Chondrocyte (in vitro differentiated cells): ENCODE measurements at places on chromosomes 16 and 17.

DNA sequence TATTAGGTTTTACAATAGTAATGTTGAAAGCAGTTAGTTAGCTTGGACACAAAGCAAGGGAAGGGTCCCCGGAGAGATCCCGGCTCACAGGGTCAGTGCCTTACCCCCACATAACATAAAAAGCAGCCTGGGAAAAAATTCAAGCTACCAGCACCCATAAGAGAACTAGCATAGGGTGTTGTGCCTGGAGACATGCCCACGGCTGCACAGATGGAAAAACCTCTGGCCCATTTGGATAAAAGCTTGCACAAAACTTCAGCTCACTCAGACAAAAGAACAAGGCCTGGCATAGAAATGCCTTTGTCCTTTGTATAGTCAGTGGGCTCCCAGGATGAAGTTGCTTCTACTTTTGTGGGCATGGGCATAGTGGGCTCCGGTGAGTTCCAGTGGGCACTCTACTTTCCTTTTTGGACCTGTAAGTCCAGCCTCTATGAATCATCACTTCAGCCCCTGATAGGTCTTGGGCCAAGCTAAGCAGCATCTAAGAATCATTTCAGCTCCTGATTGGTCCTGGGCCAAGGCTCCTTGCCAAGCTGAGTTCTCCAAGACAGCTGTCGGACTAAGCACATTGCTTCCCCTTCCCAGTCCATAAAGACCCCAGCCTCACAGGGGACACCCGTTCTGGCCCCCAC is 1.3 kb upstream of the RDM1 start:
- DNase-seq = no peak

DNA sequence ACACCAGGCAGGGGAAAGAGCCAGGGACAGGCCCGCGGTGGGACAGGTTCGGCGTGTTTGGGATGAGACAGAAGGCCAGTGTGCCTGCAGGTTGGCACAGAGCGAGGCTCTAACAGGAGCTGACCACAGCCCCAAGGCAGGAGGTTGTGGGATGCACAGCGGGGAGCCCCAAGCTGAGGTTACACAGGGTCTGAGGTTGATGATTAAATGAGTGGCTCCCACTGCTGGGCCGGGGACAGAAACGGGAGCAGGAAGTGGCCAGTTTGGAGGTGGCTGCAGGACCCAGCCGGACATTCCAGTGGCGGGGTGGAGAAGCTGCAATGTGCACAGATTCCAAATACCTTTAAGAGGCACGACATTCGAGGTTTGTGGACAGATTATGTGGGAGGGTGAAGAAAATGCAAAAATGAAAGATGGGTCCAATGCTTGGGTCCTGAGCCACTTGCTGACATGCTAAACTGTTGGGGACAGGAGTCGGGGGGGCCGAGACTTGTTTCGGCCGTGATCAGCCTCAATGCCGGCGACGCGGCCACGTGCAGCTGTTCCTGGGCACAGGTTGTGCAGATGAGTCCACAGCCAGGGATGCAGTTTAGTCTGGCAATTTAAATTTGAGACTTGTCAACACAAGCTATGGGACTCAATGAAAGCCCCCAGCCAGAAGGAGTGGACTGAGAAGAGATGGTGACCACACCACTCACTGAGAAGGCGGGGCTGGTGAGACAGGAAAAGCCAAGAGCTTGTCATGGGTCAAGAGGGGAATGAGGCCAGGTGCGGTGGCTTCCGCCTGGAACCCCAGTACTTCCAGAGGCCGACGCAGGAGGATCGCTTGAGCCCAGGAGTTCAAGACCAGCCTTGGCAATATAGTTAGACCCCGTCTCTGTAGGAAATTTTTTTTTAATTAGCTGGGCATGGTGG is 8.7 kb downstream of the ENPP7 start:
- no peak for DNase-seq

GRCh38 chr17:32564325-32564724 is 77.5 kb downstream of the CDK5R1 start:
- DNase-seq = no peak

GRCh38 chr17:80830020-80830780 is 161.4 kb upstream of the CHMP6 start:
- no peak for DNase-seq

- DNase-seq = no peak
Measured at GRCh38 chr16:70460737-70461261, 6.4 kb downstream of the FCSK start.
